ENCODE measurements at places on chromosomes 16 and 17.

DNA sequence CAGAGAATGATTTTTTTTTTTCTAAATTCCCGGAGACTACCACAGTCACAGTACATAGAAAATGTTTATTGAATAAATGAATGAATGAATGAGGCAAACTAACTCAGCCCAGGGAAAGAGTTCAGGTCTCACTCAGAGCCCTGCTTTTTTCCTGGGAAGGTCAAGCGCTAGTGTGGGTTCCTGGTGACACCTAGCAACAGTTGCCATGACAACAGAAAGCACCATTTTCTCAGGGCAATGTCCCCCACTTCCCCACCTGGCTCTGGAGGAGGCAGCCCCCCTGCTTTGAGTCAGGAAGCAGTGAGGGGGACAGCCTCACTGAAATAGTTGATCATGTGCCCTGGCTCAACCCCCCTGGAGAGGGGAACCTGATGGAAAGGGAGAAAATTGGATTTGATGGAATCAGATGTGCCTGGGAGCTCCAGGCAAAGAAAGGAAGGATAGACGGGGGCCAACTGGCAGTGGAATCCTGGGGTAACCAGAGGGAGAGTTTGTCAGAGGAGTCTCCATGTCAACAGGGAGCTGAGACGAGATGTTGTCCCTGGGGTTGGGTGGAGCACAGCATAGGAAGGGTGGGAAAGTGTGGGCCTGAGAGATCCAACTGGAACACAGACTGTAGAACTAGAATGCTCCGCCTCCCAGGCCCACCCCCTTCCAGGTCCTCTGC, 242.2 kb upstream of the CCL2 start:
- H3K4me1 ChIP-seq = no peaks in the 10 kb centered on the region
- no peaks in the 10 kb centered on the region for H3K27me3 ChIP-seq
- no peaks in the 10 kb centered on the region for H3K36me3 ChIP-seq
- H3K4me3 ChIP-seq = no peak overlapping the region
- DNase-seq = peak; percentile 46

GRCh38 chr16:58127033-58127556, 2.1 kb downstream of the CFAP20 start:
- H3K4me3 ChIP-seq = 0 out of 2 replicates have a peak overlapping the region, but pooled peaks have one; percentile 81
- peaks cover 8% of the 10 kb centered on the region for H3K4me1 ChIP-seq
- H3K27me3 ChIP-seq = no peaks in the 10 kb centered on the region
- DNase-seq = no peak

GRCh38 chr17:74923538-74924249, 379 bp upstream of the OTOP2 start:
- H3K36me3 ChIP-seq = no peaks in the 10 kb centered on the region
- H3K27me3 ChIP-seq = peaks cover 40% of the 10 kb centered on the region
- no peak overlapping the region for H3K27ac ChIP-seq
- peaks cover 17% of the 10 kb centered on the region for H3K4me1 ChIP-seq
- DNase-seq = no peak

DNA sequence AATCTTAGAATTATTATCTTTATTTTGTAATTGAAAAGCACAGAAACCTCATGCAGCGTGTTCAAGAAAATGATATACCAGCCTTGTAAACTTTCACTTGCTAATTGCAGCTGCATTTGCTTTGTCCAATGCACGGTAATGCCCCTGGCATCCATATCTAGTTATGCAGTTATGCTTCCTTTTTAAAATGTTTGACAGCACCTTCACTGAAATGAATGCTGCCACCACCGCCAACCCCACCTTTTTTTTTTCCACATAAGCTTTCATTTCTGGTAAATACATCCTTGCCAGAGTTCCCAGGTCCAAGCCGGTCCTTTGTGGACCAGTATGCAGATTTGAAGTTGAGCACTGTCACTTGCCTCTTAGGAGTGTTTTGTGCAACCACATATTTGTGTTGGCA, 338.8 kb downstream of the WWOX start:
- no peak overlapping the region for H3K4me3 ChIP-seq
- H3K27me3 ChIP-seq = no peaks in the 10 kb centered on the region
- no peaks in the 10 kb centered on the region for H3K36me3 ChIP-seq
- H3K4me1 ChIP-seq = no peaks in the 10 kb centered on the region

DNA sequence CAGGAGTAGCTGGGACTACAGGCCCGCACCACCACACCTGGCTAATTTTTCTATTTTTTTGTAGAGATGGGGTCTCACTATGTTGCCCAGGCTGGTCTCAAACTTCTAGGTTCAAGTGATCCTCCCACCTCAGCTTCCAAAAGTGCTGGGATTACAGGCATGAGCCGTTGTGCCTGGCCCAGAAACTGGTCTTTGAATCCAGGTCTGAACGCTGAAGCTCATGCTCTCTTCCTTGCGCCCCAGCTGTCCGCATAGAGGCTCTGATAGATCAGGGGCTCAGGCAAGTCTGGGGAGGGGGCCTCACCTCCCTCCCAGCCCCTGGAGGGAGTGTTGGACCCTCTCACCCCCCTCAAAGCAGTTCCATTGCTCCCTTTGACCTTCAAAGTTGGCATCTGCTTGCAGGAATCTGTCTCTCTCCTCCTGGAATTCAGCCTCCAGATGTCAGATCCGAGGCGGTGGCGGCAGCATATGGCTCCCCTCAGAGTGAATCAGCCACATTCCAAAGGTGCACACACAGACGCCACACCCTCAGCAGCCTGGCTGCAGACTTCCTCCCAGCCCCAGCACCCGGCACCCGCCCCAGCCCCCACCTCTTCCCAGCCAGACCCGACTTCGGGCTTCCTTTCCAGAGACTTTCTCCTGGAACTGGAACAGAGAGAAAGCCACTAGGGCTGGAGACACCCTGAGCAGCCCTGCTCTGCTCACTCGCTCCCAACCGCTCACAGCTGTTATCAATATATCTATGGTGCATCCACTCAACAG, 16.9 kb upstream of the GLIS2 start:
- H3K27me3 ChIP-seq = no peaks in the 10 kb centered on the region
- DNase-seq = no peak
- H3K36me3 ChIP-seq = no peaks in the 10 kb centered on the region
- H3K27ac ChIP-seq = no peak overlapping the region

- no peaks in the 10 kb centered on the region for H3K4me1 ChIP-seq
- no peak overlapping the region for H3K4me3 ChIP-seq
- H3K36me3 ChIP-seq = no peaks in the 10 kb centered on the region
- no peaks in the 10 kb centered on the region for H3K27me3 ChIP-seq
- no peak overlapping the region for H3K27ac ChIP-seq
Measured at GRCh38 chr17:39335704-39336223, 65.7 kb downstream of the FBXL20 start.

DNA sequence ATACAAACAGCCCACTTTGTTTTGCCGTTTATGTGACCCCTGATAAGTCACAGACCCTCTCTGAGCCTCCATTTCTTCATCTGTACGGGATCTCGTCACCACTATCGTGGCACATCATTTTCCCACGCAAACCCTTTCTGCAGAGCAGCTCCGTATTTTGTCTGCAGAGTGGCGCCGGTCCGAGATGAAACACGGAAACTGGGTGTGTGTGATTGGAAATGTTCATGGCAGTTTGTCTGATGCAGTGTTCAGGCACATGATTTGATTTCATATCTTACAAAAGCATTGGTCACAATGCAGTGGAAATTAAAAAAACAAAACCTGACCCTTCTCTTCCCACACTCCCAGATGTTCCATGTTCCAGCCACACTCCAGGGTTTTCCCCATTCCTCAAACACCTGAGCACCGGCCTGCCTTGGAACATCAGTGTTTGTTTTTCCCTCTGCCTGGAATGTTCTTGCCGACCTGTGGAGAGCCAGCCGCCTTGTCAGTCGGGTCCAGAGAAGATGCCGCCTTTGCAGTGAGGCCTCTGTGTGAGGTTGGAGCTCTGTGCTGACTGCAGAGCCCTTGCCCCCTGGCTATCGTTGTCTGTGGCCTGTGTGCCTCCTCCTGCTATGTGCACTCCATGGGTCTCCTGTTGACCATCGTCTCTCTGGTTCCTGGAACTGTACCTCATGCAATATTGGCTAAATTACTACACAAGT, 39.2 kb downstream of the NT5M start:
- no peaks in the 10 kb centered on the region for H3K4me1 ChIP-seq
- H3K27ac ChIP-seq = no peak overlapping the region
- no peaks in the 10 kb centered on the region for H3K27me3 ChIP-seq
- DNase-seq = no peak
- H3K4me3 ChIP-seq = no peak overlapping the region
- no peaks in the 10 kb centered on the region for H3K36me3 ChIP-seq

DNA sequence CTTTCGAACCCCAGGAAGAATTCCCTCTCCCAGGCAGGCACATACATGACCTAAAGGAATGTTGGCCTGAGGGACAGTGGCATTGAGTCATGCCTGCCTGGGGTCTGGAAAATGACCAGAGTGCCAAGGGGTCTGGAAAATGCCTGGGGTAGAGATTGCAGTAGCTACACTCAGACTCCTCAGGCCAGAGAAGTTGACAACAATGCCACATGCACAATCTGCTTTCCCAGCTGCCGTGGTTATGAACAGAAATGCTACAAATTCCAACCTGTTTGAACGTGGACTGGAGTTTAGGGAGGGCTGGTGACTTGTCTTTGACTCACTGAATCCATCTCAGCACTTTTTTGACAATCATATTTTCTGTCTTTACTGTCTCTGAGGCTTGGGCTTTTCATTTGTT, 250.0 kb downstream of the ABCC12 start:
- no peak for DNase-seq
- H3K4me3 ChIP-seq = no peak overlapping the region
- no peaks in the 10 kb centered on the region for H3K4me1 ChIP-seq
- H3K27me3 ChIP-seq = no peaks in the 10 kb centered on the region

DNA sequence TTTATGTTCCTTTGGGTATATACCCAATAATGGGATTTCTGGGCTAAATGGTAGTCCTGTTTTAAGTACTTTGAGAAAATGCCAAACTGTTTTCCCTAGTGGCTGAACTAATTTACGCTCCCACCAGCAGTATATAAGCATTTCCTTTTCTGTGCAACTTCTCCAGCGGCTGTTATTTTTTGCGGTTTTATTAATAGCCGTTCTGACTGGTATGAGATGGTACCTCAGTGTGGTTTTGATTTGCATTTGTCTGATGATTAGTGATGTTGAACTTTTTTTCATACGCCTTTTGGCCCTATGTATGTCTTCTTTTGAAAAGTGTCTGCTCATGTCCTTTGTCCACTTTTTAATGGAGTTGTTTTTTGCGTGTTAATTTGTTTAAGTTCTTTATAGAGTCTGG, 25.8 kb upstream of the TEKT1 start:
- H3K27ac ChIP-seq = no peak overlapping the region
- DNase-seq = no peak
- H3K4me1 ChIP-seq = no peaks in the 10 kb centered on the region
- no peaks in the 10 kb centered on the region for H3K27me3 ChIP-seq

- no peaks in the 10 kb centered on the region for H3K36me3 ChIP-seq
- no peak for DNase-seq
- no peak overlapping the region for H3K4me3 ChIP-seq
Measured at GRCh38 chr16:57258226-57258909, 13.3 kb downstream of the ARL2BP start.

DNA sequence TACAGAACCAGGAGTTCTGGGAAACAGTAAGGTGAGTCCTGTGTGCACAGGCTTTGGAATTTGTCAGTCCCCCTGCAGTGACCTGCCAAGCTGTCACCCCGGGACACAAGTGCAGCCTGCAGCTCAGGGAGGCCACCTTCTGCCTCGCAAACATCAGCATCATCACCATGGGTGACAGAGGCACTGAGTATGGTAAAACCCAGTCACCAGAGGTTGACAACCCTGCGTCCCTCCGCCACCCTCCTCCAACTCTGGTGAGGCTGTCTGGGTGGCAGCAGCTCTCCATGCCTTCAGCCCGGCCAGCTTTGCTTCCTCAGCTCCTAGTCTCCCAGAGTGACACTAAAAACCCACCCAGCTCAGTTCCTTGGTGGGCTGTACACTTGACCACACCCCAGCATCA, 221.0 kb downstream of the CPPED1 start:
- DNase-seq = no peak

DNA sequence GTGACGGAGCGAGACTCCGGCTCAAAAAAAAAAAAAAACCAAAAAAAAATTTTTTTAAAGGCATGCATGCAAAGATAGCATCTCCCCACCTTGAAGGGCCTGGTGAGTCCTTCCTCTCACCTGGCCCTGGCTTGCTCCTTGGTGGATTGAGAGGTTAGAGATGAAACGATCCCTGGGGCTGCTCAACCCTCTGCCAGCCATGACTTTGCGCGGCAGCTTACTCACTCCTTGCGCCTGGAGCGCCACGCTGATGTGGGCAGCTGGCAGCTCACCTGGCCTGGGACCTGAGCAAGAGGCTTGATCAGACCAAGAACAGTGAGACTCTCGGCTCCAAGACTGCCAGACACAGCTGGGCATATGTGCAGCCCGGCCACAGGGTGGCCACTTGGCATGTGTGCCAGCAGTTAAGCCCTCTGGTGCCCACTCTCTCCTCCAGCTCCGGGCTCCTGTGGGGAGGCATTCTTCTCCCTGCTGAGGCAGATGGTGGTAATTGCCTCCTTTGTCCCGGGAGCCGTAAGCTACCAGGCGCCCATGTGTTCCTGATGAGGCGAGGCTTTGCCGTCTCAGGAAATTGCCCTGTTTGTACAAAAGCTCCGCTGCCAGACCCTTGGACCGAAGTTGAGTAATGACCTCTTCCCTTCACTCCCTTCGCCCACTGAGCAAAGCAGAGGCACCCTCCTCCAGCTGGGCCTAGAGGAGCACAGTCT, 5.1 kb upstream of the EVPL start:
- DNase-seq = no peak
- no peak overlapping the region for H3K27ac ChIP-seq
- no peaks in the 10 kb centered on the region for H3K27me3 ChIP-seq
- H3K36me3 ChIP-seq = no peaks in the 10 kb centered on the region
- H3K4me1 ChIP-seq = peaks cover 18% of the 10 kb centered on the region
- H3K4me3 ChIP-seq = no peak overlapping the region

DNA sequence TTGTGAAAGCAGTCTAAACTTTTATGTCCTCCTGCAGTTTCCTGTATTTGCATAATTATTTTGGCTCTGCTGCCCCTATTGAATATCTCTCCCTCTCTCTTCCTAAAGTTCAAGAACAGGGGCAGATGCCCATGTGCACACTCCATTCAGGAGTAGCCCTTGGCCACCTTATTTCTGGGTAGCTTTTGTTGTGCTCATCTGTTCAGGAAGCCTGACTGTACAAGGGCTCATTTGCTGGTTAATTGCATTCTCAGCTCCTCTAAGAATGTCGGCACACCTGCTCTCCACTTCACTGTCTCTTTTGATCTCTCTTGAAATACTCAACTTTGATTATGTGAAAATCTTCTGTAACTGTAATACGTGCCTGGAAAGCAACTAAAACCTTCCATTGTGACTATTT, 1378.8 kb upstream of the CDH8 start:
- no peak for DNase-seq
- H3K36me3 ChIP-seq = no peaks in the 10 kb centered on the region
- no peak overlapping the region for H3K4me3 ChIP-seq
- no peaks in the 10 kb centered on the region for H3K4me1 ChIP-seq
- no peaks in the 10 kb centered on the region for H3K27me3 ChIP-seq

- DNase-seq = no peak
- H3K4me3 ChIP-seq = no peak overlapping the region
- no peaks in the 10 kb centered on the region for H3K4me1 ChIP-seq
- no peak overlapping the region for H3K27ac ChIP-seq
- H3K27me3 ChIP-seq = no peaks in the 10 kb centered on the region
Measured at GRCh38 chr17:18008496-18009268, 30.3 kb downstream of the ATPAF2 start.

Measured in H1 (cell line).